NCI-H446 (cell line): ENCODE measurements at places on chromosomes 11 and 22.
A peak's percentile ranks its signal among the peaks of the same experiment; 100 is the strongest.

GRCh38 chr22:37570661-37570976 is 9.3 kb downstream of the LGALS2 start:
- no peak for DNase-seq

DNA sequence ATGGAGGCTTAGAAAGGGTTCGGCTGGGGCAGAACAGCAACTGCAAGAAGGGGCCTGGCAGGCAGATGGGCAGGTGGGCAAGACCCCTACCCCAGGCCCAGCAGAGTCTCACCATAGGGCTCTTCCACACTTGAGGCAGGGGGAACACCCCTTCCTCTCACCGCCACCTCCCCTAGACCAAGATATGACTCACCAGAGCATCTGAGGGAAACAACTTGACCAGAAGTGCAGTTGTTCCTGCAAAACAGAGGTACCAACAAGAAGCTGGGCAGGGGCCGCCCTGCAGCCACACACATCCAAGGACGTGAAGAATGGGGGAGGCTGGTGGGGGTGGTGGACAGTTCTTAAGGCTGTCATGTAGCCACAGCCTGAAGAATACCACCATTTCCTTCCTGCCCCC is 10.9 kb downstream of the TMPRSS5 start:
- no peak for DNase-seq

DNA sequence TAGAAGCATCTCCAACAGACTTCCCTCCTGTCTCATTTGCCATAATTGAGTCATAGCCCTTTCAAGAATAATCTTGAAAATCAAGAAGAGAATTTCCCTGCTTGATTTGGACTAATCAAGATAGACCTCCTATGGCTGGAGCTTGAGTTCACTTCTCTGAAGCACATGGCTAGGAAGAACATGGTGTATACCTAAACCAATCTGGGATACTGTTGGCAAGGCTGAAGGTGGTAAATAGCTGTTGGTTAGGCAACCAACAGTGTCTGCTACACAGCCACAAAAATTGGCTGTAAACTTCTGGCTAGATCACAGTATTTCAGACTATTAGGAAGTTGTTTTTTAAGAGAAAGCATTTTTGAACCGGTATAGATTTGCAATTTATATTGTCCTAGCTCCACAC is 4.9 kb downstream of the CRYAB start:
- DNase-seq, result no peak

DNA sequence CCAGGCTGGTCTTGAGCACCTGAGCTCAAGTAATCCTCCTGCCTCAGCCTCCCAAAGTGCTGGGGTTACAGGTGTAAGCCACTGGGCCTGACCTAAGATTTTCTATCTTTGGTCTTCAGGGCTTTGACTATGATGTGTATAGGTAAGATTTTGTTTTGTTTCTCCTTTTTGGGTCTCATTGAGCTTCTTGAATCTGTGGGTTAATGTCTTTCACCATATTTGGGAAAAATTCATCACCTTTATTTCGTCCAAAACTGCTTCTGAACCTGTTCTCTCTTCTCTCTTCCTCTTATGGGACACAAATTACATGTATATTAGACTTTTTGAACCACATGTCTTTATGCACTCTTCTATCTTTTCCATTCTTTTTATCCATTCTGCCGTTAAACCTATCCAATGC is 100.4 kb downstream of the OSBP2 start:
- DNase-seq, result no peak

DNA sequence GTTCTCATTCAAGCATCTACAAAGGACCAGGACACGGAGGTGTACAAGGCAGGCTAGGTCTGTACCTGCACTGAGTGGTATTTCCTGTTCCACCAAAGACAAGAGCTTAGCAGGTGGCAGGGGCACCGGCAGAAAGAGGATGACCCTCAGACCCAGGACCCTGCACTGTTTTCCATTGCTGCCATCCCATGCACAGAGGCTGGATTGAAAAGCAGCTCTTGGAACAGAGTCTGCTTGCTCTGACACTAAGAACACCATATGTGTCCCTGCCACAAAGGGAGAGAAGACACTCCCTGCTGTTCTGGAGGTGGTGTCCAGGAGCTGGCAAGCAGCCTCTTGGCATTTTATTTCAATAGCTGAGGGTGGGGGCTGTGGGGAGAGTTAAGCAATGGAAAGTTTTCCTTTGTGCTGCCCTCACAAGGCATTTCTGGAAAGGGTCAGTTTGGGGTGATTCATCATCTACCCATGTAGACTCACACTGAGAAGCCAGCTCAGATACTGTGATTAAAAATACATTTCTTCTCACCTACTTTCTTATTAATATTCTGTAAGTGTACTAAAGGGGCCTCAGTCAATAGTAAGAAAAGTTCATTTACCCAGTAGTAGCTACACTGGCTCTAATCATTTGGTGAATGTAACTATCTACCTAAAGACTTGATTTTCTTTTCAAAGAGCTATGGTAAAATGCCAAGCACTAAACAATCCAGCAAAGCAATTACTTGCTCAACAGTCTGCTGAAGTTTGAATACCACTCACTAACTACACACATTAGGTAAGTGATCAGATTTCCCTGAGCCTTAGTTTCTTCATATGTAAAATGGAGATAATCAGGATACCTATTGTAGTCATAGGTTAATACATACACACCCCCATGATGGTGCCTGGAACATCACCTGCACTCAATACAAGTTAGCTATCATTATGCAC is 55.2 kb downstream of the SLC1A2 start:
- DNase-seq, result peak; percentile 70

DNA sequence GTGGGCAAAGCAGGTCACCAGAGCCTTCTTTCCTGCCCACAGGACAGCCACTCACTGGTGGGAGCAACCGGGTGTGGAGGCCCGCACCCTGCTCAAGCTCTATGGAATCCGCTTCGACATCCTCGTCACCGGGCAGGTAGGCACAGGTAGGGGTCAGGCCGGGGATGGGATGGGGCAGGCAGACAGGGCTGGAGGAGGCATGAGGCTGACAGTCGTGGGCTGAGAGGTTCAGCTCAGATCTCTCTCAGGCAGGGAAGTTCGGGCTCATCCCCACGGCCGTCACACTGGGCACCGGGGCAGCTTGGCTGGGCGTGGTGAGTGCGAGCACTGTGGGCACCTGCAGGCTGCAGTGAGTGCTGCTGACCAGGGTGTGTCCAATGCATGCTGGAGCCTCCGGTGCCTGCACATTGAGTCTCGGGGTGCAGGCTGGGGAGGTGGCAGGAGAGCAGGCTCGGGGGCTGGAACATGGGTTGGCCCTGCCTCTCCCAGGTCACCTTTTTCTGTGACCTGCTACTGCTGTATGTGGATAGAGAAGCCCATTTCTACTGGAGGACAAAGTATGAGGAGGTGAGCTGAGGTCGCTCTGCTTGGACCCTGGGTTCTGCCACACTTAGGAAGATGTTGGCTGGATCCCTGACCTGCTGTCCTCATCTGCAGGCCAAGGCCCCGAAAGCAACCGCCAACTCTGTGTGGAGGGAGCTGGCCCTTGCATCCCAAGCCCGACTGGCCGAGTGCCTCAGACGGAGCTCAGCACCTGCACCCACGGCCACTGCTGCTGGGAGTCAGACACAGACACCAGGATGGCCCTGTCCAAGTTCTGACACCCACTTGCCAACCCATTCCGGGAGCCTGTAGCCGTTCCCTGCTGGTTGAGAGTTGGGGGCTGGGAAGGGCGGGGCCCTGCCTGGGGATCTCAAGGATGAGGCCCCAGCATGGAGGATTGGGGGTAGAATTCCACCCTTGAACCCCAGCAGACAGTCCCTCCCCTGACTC is 6.3 kb downstream of the SLC7A4 start:
- no peak for DNase-seq

GRCh38 chr11:130585545-130585944 is 137.1 kb downstream of the ADAMTS15 start:
- no peak for DNase-seq

GRCh38 chr11:68216171-68216938 is 3.3 kb upstream of the KMT5B start:
- peak; percentile 20 for DNase-seq

- no peak for DNase-seq
These were observed 728 bp downstream of the CTTN start for GRCh38 chr11:70398834-70399680.

GRCh38 chr11:93801366-93801765 is 17.3 kb downstream of the MED17 start:
- DNase-seq, result no peak

GRCh38 chr22:42384506-42384905 is 47.7 kb downstream of the NFAM1 start:
- DNase-seq, result no peak

DNA sequence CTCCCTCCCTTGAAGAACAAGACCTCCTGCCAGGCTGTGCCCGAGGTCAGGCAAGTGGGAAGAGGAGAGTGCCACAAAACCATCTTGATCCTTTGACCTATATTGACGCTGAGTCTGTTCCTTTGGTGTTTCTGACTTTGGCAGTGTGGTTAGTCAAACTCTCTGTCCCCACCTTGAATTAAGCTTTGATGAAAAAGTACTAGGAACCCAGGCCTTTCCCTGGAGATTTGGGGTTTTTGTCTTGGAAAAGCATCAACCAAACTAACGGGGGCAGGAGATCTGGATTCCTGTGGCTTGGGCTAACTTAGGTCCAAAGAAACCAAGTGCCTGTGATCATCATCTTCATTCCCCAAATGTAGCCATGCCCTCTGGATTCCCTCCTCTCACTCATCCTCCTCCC is 40.4 kb downstream of the ARFGAP2 start:
- DNase-seq, result no peak

DNA sequence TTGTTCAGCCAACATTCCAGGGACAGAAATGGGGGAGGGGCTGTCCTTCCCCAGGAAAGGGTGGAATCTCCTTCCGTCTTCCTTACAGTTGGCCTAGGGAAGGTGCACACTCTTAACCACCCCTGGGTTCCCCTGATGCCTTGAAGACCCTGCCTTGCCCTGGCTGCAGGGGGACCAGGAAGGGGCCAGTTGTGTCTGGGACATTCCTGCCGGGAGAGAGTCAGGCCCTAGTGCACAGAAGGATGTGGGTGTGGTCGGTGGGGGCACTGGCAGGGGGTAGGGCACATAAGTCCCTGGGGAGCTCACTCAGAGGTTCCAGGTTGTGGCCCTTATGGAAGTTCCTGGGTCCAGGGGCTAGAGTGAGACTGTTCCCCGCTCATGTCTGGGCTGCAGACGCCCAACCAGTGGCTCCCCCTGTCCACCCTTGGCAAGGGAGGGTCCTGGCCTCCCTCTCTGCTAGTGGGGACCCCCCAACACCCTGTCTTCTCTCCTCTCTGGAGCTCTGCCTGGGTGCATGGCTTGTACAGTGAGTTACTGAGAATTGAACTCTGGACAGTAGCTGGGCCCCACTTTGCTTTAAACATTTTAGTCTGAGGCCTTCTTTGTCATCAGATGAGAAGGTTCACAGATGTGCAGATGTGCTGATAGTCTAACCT is 2.0 kb upstream of the APOBEC3A start:
- DNase-seq, result no peak

- no peak for DNase-seq
These were observed at the start of gene PNPLA5 for GRCh38 chr22:43891360-43892182. TSS of gene PNPLA5 (minus strand) at chr22:43892013. CDS start at chr22:43891880, 133 bp downstream.

DNA sequence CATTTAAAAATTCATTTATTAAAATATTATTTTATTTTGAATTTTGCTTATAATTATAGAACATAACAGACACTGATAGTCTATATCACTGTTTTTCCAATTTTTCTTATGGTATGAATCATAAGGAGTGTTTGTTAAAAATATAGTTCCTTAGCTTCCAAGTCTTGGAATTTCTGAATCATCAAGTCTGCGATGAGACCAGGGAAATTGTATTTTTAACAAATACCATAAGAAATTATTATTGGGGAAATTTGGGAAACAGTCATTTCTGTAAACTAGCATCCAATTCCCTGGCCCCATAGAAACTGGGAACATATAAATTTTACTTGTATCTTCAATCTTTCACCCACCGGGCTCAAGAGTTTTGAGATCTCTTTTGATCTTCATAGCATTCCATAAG is 38.0 kb upstream of the PICALM start:
- DNase-seq, result no peak

DNA sequence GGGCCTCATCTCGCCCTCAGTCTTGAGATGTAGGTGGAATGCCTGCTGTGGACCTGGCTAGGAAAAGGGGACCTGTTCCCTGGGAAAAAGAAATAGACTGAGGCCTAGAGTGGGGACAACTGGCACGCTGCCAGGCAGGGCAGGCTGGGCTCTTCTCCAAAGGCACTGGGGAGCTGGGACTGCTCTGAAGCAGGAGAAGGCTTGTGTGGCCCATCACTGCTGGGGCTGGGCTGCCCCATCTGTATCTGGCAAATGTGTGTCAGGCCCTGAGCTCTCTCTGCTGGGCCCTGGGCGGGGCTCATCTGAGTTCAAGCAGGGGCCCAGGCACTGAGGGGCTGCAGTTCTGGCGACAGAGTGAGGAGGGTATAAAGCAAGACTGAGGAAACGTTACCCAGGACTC is 32.9 kb downstream of the ARVCF start:
- peak; percentile 43 for DNase-seq

- DNase-seq, result no peak
These were observed 79.9 kb downstream of the WNT7B start for GRCh38 chr22:45896964-45897538.

DNA sequence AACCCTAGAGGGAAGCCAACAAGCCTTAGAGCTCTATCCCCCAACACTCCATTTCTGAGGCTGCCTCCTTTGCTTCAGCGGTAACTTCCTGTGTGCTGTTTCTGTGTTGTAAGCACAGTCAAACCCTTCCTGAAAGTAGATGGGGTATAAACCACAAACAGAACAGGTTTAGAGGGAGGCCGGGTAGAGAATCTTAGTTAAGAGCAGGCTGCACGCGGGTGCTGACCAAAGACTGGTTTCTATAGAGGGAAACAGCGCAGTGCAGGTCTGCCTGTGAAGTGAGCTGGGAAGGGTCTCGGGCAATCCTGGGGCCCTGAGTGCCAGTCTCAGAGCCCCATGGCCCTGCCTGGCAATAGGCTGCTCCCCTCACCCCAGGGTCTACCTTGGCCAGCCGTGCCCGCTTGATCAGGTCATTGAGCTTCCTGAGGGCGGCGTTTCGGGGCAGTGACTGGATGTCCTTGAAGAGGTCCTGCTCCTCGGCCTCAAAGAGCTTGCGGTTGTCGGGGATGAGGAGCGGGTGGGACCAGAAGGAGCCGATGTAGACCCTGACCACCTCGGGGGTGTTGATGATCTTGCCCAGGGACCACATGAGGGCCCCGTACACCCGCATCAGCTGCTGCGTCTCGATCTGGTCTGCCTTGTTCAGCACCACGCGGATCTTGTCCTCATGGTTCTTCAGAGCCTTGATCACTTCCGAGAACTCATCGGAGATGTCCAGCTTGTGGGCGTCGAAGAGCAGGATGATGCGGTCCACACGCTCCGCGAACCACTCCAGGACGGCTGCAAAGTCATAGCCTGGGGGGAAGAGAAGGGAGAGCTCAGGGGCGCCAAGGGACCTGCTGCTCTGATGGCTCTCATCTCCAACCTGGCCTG is 15.3 kb upstream of the CDC42BPG start:
- no peak for DNase-seq

DNA sequence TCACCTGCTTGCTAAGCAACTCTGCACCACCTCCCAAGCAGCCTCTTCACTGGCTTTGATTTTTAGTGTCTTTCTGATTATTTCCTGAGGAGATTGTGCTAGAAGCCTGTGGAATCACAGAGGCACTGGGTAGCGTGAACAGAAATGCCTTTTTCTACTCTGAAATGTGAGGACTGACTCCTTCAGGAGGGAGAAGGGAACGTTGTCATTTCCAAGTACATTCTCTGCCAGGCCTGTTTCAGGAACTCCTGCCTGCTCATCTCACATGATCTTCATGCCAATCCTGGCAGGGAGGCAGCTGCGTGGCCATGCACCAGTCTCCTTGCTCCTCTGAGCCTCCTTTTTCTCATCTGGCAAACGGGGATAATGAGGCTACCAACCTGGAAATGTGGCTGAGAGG is 49.8 kb upstream of the PRDM11 start:
- DNase-seq, result no peak

GRCh38 chr11:111944139-111944538 is 7.0 kb downstream of the DIXDC1 start:
- DNase-seq, result no peak

- no peak for DNase-seq
These were observed 119.3 kb downstream of the ABTB2 start for GRCh38 chr11:34238533-34238932.
